ENCODE measurements at places on chromosomes 16 and 17. TPM values are rescaled to one million over a fixed set of nuclear protein-coding genes. Genes with fewer than 3 reads are reported as not detected.

The TEKT5 gene
- 0.17 TPM for total RNA-seq

The CBX2 gene
- total RNA-seq = 1.1 TPM

The SLC47A1 gene
- 0.12 TPM for total RNA-seq

The KRT31 gene
- total RNA-seq = not detected

The SLC5A11 gene
- 0.67 TPM for total RNA-seq

The MBTD1 gene
- 8.5 TPM for total RNA-seq

The HBQ1 gene
- total RNA-seq = not detected

The ALOX12 gene
- total RNA-seq = not detected

The CTRB2 gene
- total RNA-seq = 36,704 TPM

The ERN2 gene
- total RNA-seq = 3.9 TPM

The PYY gene
- total RNA-seq = 0.35 TPM

Data from pancreas (tissue), 10 donors.